Fibroblast of the aortic adventitia (primary cell): ENCODE measurements at places on chromosomes 7 and 10. TPM values are rescaled to one million over a fixed set of nuclear protein-coding genes. Genes with fewer than 3 reads are reported as not detected.

The LIPM gene
- 0.82 TPM in 1 of 2 replicates, not detected in the other for total RNA-seq

The IGFBP1 gene
- total RNA-seq = 5.3 TPM in 1 of 2 replicates, not detected in the other

The P4HA1 gene
- total RNA-seq = 159 and 170 TPM in 2 replicates

The UNCX gene
- total RNA-seq = not detected in 2 replicates
